Caco-2 (cell line): ENCODE measurements at places on chromosomes 11 and 22. TPM values are rescaled to one million over a fixed set of nuclear protein-coding genes. Genes with fewer than 3 reads are reported as not detected.
A peak's percentile ranks its signal among the peaks of the same experiment; 100 is the strongest.

Gene MFNG
- 3.6 TPM in 2 replicates for total RNA-seq

DNA sequence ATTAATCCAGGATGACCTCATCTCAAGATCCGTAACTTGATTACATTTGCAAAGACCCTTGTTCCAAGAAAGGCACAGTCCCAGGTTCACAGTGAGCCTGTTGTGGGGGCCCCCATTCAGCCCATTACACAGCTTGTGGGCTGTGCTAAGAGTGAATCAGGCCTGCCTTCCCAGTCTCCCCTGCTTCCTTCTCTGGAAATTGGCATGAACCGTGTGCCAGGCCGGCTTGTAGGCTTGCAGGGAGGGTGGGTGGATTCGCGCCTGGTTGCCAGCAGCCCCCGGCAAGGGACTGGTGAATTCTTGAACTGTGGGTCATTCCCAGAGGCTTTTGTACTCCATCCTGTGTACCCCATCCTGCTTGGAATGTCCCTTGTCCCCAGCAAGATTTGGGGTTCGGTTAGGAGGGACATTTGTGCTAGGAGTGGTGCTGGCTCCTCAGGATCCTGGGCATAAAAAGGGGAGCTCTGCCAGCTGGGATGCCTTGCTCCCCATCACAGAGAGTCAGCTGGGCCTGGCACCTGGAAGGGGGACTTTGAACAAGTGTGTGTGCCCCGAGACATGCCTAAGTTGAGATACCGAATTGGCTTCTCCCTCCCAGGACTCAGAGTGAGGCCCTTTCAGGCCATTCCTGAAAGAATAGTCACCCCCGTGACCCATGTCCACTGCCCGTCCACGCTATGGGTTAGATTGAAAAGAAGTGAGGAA is 818.2 kb downstream of the BRD1 start:
- no peak overlapping the region for H3K4me3 ChIP-seq
- no peak overlapping the region for H3K27ac ChIP-seq
- no peaks in the 10 kb centered on the region for H3K36me3 ChIP-seq
- H3K4me1 ChIP-seq, result no peaks in the 10 kb centered on the region

DNA sequence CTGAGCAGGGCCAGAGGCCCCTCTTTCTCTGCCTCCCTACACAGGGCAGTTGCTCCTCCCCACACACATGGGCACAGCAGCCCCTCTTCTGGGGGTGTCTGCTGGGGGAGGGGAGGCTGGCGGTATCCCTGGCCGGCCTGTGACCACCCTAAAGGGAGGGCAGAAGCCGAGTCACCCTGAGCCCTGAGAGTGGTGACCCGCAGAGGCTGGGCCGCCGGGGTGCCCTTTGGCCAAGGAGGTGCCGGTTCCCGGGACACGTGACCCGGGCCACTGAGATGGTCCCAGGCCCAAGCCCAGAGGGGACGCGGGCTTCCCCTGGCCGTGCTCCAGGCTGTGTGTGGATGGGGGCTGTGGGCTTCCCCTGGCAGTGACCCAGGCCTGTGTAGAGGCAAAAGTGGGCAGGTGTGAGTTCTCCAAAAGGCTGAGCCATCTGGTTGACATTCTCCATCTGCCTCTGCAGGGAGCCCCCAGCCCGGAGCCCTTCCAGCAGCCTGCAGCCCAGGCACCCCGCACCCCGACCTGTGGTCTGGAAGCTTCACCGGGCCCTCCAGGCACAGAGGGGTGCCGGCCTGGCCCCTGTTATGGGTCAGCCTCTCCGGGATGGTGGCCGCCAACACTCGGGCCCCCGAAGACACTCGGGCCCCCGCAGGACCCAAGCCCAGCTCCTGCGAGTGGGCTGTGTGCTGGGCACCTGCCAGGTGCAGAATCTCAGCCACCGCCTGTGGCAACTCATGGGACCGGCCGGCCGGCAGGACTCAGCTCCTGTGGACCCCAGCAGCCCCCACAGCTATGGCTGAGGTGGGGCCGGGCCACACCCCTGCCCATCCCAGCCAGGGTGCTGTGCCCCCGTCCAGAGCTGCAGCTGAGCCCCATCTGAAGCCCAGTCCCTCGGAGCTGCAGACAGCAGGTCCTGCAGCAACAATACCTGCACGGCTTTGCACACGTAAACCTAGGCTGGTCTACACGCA is 1.0 kb downstream of the ADM2 start:
- peak overlapping the region; percentile 58 for H3K4me3 ChIP-seq
- H3K36me3 ChIP-seq, result no peaks in the 10 kb centered on the region
- DNase-seq, result no peak
- peak overlapping the region; percentile 64 for H3K27ac ChIP-seq
- peaks cover 15% of the 10 kb centered on the region for H3K4me1 ChIP-seq

Gene TEX12
- not detected in 2 replicates for total RNA-seq

DNA sequence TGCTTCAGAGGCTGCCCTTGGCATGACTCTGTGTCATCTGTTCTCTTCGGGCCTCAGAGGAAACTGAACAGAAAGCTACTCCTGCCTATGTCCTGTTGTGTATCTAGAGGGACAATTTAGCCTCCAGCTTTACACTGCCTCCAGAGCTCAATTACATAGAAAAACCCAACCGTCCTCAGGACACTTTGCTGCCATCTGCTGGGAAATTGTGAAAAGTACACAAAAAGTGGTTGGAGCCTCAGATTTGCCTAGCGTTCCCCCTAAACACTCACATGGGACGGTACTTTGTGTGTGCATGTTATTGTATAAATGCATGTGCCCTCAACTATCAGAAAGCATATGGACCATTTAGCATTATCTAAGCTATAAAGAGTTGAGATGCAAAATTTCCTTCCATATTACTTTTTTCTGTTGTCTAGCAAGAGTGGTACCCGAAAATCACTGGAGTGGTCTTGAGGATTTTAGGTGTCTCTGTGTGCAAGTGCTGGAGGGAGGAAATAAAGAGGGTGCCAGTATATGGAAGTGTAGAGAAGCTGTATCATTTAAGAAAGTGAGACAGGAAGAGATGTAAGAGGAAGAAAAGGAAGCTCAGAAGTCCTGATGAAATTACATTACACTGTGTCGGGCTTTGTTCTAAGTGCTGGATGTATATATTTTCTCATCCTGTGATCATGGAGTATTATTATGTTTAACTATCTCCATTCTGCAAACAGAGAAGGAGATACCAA is 8.7 kb upstream of the MS4A4E start:
- no peaks in the 10 kb centered on the region for H3K4me1 ChIP-seq
- DNase-seq, result peak; percentile 13
- H3K27ac ChIP-seq, result no peak overlapping the region
- no peaks in the 10 kb centered on the region for H3K36me3 ChIP-seq

Gene OR6T1
- not detected in 2 replicates for total RNA-seq

DNA sequence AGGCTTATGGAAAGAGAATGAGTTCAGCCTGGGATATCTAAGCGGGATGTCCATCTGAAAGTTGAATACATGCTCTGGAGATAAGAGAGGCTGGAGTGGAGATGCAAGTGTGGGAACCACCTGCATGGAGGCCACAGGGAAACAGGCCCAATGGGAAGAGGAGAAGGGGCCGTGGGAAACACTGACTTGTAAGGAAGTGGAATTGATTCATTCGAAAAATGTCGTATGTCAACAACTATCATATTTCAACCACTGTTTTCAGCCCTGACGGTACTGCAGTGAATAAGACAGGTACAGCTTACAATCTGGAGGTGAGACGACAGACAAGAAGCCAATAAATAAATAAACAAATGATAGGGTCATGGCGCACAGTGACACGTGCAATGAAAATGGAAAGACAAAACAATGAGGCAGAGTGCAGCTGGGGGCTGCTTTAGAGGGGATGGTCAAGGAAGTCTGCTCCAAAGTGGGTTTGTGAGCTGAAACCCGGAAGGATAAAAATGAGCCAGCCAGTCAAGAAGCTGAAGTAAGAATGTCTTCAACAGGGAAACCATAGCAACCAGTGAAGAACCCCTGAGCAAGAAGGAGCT is 35.9 kb downstream of the EFCAB6 start:
- H3K36me3 ChIP-seq, result no peaks in the 10 kb centered on the region
- no peaks in the 10 kb centered on the region; the same call in 1 of the 2 replicates for H3K27me3 ChIP-seq
- DNase-seq, result no peak

- H3K27me3 ChIP-seq, result no peaks in the 10 kb centered on the region
- H3K4me3 ChIP-seq, result no peak overlapping the region
These were observed 18.5 kb downstream of the NF2 start for GRCh38 chr22:29621761-29622526.

Gene LARGE1
- 3.2 and 5.8 TPM in 2 replicates for total RNA-seq
